ENCODE measurements at places on chromosomes 11 and 22.

DNA sequence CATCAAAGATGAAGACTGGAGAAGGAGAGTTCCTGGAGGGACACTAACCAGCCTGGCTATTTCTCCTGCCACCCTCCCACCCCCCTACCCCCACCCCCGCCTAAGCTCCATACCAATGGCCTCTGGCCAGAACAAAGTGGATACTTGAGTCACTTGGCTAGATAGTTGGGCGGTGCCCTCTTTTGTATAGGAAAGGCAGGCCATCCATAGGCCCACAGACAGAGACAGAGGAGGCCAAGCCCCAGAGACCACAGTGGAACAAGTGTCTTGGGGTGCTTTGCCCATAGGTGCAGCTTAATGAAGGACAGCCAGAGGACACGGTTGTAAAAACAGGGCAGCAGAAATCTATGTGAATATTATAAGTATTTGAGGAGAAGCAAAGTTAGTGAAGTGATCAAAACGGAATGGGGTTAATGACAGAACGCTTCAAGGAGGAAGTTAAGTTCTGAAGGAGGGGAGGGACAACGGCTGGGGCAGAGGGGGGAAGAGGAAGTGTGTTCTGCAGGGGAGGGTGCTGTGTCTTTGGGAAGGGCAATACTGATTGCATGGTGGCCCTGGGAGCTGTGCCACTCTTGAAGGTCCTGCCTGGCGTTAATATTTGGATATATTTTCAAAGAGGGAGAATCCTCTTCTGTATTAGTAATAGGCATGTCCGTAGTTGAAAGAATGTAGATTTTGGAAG, 32.7 kb downstream of the FLI1 start:
- DNase-seq: peak; percentile 31

- DNase-seq: no peak
These were observed 59.3 kb upstream of the ANO1 start for GRCh38 chr11:70018816-70019215.

- DNase-seq: no peak
These were observed 26.7 kb upstream of the ETS1 start for GRCh38 chr11:128614026-128614425.

DNA sequence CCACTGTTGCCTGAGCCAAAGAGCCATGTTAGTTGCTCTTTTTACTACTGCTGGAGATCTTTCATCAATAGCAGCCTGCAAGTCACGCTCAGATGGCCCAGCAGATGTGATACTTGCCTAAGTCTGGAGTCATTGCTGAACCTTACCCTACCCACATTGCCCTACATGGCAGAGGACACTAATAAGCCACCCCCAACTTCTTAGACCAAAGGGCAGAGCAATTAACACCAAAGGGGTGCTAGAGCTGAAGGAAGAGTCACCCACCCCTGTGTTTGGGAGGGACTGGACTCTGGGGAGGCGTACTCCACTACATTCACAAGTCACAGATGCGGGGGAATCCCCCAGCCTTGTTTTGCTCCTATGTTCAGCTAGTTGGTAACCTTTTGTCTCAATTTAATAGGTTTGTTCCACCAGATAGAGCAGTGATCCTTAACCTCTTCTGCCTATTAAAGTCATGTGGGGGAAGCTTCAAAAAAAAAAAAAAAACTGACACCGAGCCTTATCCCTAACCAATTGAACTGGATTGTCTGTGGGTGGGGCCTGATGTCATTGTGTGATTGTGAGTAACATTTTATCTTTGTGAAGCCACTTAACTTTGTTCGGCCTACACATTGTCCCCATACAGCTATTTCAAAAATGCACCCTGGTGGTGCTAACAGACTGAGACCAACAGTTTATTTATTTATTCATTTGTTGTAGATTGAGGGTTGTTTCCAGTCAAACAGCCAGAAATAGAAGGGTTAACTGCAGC, 13.1 kb downstream of the ADM start:
- DNase-seq: no peak

- DNase-seq: no peak
These were observed 346 bp downstream of the PPFIBP2 start for GRCh38 chr11:7514099-7514591.

GRCh38 chr22:19807161-19807913, 46.8 kb downstream of the TBX1 start:
- DNase-seq: no peak

DNA sequence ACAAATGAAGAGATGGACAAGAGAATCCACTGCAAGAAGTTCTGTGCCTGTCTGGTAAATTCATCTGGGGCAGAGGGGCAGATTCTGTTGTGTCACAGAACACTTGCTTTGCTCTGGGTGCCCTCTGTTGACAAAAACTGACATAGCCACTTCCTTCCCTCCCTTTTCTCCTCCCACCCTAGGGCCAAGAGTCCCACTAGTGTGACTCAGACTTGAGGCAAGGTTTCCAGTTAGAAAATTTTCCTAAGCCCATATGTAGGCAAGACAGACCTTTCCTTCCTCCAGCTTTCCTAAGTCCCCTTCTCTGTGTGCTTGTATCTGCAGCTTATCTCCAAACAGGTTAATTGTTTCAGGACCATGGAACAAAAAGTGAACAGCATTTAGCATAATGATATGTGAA, 106.8 kb downstream of the RBFOX2 start:
- peak; percentile 18 for DNase-seq

- DNase-seq: no peak
These were observed 330.2 kb upstream of the B3GAT1 start for GRCh38 chr11:134742224-134742612.

DNA sequence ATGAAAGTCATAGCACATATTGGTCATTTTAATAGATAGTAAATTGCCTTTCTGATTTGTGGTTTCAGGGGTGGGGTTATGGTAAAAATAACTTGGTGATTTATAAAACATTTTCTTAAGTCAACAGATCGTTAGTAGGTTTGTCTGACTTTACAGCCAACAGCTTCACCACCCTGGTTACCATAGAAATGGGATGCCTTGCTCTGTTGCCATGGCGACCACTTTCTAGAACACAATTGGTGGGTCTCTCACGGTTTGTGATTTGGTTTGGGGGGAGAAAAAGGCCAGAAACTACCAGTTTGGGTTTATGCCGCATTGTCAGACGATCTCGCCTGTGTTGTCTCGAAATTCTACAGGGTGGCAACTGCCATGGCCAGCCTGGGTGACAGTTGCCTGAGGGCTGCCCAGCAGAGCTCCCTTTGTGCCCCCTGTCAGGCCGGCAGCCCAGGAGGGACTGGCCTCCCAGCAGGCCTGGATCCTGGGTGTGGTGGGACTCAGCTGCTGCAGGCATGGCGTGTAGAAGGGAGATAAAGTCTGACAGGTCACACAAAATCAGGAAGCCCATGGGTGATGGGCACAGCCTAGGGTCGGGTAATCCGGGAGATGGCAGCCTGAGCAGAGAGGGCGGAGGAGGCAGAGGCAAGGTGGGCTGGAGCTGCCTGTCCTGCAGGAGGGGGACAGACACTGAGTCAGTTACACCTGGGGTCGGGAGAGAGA, 30.9 kb downstream of the KCNC1 start:
- no peak for DNase-seq

DNA sequence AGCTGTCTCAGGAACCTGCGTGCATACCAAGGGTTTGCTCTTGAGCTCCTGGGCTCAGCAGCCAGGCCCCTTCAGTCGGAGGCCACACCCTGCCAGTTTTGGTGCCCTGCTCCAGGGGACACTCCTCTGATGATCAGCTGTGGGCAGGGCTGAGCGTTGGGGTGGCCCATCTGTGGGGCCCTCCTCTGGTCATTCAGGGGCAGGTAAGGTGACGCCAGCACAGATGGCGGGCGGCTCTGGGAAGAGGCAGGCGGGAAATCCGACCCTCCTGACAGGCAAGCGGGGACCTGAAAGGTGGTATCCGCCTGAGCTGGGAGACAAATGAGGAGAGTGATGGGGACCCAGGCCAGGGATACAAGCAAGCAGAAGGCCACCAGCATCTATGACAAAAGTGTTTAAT, 3.8 kb upstream of the MFNG start:
- no peak for DNase-seq

DNA sequence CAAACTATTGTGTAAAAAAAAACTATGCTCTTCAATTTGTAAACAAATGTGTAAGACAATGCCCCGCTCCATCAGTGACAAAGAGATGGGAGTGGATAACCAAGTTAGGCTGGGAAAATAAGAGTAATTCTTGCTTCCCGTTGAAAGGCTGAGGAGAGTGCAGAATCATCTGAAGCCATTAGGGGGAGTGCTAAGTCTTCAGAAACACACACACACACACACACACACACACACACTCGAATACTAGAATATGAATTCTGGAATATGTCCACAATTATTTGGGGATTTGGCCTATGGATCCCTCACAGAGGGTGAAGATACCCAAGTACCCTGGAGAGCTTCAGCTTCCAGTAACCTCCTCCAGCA, 27.8 kb upstream of the ROBO3 start:
- no peak for DNase-seq

DNA sequence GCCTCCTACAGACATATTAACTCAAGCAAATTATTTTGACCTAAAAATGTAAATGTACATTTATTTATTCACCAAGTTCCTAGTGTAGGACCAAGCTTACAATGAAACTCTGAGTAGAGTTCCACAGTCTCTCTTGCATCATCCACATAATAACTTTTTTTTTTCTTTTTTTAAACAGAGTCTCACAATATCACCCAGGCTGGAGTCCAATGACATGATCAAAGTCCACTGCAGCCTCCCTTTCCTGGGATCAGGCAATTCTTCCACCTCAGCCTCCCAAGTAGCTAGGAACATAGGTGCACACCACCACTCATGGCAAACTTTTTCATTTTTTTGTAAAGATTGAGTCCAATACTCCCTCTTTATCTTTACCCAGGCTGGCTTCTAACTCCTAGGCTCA, 28.0 kb downstream of the FEZ1 start:
- DNase-seq: no peak

DNA sequence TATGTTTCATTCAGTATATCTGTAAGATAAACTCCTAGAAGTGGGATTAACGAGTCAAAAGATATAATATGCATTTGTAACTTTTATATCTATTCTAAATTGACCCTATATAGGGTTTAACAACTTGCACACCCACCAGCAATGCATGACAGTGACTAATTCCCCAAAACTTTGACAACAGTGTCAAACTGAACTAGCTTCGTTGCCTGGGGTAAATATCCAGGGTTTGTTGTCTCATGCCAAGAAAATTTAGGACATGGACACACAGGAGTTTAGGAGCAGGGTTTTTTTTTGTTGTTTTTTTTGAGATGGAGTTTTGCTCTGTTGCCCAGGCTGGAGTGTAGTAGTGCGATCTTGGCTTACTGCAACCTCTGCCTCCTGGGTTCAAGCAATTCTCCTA, 5.1 kb downstream of the SNU13 start:
- no peak for DNase-seq

GRCh38 chr11:7871056-7871455, 60.0 kb downstream of the OR10A6 start:
- DNase-seq: no peak

DNA sequence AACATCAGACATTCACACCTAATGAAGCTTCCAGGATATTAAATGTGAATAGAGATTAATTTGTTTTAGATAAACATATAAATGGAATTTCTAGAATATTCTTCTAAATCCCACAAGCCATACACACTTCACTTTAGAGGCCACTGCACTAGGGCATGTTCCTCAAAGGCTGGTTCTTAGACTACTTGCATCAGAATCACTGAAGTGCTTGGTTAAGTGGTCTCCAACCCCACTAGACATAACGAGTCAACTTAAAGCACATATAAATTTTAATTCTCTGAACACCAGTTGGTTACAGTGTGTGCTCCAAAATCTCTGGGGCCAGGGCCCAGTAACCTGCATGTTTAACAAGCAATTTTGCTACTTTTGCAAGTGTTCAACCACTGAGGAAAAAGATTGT, 7.9 kb upstream of the ALKBH8 start:
- no peak for DNase-seq

DNA sequence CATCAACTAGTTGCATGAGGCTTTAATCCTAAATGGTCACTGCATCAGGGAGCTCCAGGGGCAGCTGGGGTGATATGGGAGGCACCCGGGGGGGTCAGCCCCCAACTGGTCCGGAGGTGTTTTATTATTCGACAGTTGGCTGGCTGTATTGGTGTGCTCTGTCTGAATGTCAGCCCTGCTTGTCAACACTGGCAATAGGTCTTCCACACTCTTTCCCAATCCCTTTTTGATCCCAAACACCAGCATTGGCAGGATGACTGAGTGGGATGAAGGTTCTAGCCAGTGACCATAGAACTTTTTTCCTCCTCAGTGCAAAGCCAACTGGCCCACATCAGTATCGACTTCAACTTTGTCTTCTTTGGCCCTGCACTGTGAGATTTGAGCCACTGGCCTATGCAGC, 8.9 kb upstream of the LDLRAD3 start:
- DNase-seq: no peak

- no peak for DNase-seq
These were observed 3.7 kb downstream of the OR8B2 start for GRCh38 chr11:124380585-124380984.

DNA sequence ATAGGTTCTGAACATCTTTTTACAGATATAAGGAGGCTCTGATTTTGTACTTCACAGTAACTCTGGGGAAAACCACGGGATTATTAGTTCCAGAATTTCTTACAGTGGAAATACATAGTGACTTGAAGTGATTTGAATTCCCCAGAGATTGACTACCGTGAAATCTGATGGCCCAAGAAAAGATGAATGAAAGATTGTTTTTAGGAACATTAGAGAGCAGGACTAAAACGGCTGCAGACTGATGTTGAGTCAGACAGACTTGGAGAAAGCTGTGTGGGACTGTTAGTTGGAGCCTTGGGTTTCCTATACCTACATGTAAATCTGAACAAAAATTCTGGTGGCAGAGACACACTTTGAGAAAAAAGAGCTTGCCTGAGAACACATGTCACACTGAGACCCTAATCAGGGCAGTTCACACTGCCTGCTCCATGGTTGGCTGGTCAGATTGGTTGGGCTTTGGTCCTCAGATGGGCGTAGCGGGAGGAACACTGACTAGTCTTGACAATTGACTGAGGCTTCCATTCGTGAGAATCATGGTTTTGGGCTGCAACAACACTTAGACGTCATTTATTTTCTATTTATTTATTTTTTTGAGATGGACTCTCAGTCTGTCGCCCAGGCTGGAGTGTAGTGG, 6.8 kb downstream of the PPP6R3 start:
- DNase-seq: no peak

DNA sequence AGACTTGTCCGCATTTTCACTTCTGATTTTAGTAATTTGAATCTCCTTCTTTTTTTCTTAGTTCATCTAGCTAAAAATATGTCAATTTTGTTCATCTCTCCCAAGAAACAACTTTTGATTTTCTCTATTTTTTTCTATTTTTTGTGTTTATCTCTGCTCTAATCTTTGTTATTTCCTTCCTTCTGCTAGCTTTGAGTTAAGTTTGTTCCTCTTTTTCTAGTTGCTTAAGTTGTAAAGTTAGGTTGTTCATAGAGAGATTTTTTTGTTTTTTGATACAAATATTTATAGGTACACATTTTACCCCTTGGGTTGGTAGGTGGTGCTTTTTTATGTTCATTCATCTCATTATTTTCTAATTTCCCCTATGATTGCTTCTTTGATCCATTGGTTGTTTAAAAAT, 22.1 kb upstream of the XKR3 start:
- no peak for DNase-seq

GRCh38 chr11:29293825-29294224, 723.0 kb downstream of the KCNA4 start:
- no peak for DNase-seq

Measured in activated CD4-positive, alpha-beta T cell treated with anti-CD3 and anti-CD28 coated beads for 4 hours (primary cell).